ENCODE measurements at places on chromosomes 5 and 9.

- DNase-seq: no peak
Measured at GRCh38 chr9:4553951-4554381, 63.7 kb downstream of the SLC1A1 start.

- no peak for DNase-seq
Measured at GRCh38 chr5:3103262-3103811, 351.9 kb upstream of the IRX2 start.

DNA sequence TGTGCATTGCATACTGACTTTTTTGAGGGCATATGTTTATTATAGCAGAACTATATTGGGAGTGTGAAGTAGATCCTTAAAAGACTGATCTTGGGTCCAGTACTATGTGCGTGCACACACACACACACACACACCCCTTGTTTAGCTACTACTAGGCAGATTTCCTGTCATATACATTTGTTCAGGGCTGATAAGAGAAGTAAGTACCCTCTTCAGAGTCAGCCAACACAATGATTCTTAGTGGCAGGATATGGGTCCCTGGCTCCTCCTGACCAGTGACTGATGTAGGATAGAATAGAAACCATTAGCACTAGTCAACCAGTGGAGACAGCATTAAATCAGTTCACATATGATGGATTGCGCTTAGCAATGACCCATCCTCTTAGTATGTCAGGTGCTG lies 76.2 kb upstream of the MIER3 start:
- DNase-seq: no peak

- DNase-seq: no peak
Measured at GRCh38 chr5:139593716-139594319, 32.7 kb downstream of the UBE2D2 start.

GRCh38 chr5:122730456-122730855 lies 44.4 kb upstream of the SNX2 start:
- DNase-seq: no peak

GRCh38 chr5:136766456-136766855 lies 401.1 kb upstream of the TRPC7 start:
- no peak for DNase-seq

Data from GM19239 (cell line).